ENCODE measurements at places on chromosomes 7 and 10.

- DNase-seq: no peak
These were observed 230.9 kb downstream of the DOCK4 start for GRCh38 chr7:111975346-111975745.

DNA sequence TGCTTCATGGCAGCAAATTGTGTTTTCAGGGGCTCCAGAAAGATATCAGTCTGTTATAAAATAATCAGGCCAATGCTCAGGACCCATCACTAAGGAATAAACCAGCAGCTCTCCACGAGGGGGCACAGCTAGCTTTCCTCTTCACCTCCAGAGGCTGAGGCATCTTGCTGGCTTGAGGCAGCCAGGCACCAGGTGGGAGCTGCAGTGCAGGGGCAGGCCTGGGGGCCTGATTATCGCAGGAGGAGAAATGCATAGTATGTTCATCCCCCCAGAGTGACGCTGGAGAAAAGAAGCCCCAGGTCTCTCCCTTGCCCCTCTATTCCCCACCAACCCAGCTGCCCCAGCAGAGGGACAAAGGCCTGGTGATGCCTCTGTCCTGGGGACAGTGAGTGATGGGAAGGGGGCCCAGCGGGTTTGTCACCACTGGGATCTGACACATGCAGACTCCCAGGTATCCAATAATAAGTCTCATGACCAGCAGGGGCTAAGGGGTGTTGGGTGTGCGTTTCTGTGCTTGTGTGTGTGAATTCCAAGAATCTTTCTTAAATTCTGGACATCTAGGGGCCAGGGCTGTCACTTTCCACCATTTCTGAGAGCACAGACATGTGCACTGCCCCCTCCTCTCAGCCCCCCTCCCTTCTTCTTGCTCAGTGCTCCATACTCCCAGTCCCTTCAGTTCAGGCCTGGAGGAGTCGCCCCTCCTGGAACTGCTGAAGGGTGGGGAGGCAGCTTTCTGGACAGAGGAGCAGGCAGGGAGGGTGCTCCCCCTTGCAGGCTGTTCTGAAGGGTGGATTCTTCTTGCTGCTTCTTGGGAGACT, 128.1 kb upstream of the FAM20C start:
- DNase-seq: peak; percentile 61

DNA sequence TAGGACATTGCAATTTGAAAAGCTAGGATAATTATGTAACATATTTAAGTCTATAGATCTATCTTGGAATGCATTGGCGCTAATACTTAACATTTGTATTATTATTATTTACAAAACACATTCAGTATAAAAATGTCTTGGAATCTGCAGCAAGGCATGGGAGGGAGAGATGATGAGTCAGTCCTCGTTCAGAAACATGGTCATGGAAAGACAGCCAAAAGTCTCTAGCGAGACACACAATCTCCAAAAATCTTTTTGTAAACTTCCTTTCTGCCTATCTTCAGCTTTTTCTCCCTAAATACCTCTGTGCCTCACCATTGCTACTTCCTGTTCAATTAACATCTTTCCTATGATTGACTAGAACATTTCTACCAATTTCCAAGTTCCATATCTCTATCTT, 188.4 kb upstream of the CACNA2D1 start:
- DNase-seq: no peak

GRCh38 chr7:130292682-130293257, at the start of gene CPA4:
TSS of gene CPA4 (plus strand) at chr7:130293161. CDS start at chr7:130293181, 20 bp downstream.
- no peak for DNase-seq

- DNase-seq: no peak
These were observed 248.5 kb downstream of the AGMO start for GRCh38 chr7:15313361-15313760.

- DNase-seq: no peak
These were observed 3.4 kb upstream of the PRKCQ start for GRCh38 chr10:6583447-6583846.

- peak; percentile 3 for DNase-seq
These were observed 870.5 kb downstream of the LRMDA start for GRCh38 chr10:76301950-76302349.

GRCh38 chr7:158541346-158542010, 46.1 kb downstream of the PTPRN2 start:
- DNase-seq: no peak

GRCh38 chr10:78871796-78872195, 197.0 kb upstream of the ZMIZ1 start:
- no peak for DNase-seq

GRCh38 chr10:125260260-125260659, 99.9 kb upstream of the CTBP2 start:
- DNase-seq: no peak

- DNase-seq: peak; percentile 56
These were observed 131.4 kb upstream of the ODAD2 start for GRCh38 chr10:28130267-28130666.

DNA sequence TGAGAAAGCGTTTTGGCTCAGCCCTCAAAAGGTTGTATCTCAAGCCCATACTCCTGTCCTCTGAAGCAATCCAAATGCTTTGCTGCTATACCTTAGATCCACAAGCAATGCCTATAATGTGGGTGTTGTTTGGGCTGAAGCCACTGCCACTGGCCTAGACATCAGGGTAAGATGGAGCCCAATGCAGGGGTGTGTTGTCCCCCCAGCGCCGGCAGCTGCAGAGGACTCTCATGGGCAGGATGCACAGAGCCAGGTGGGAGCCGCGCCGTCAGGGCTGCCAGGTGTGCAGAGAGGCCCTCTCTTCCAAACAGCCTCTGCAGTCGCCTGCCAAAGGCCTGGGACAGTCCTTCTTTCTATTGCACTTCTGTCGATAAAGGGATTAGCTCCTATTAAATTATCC, 205.2 kb upstream of the SHH start:
- DNase-seq: no peak
